ENCODE measurements at places on chromosomes 5 and 9.

- DNase-seq, result no peak
Measured at GRCh38 chr9:133349965-133350616, 2.1 kb downstream of the RPL7A start.

DNA sequence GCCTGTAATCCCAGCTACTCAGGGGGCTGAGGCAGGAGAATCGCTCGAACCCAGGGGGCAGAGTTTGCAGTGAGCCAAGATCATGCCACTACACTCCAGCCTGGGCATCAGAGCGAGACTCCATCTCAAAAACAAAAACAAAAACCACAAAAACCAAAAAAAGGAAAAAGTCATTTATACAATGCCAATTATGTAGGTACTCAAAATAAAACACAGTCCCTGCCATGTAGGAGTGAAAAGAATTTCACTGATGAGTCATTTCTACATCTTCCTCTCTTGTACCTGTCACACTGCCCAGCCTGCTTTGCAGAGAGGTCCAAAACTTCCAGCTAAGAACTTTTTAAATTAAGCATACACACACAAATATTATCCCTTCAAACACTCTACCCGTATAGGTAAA is 215.8 kb downstream of the EPB41L4A start:
- DNase-seq, result no peak

- DNase-seq, result no peak
Measured at GRCh38 chr9:130174920-130175321, 2.7 kb downstream of the NCS1 start.

GRCh38 chr5:159878988-159879471 is 37.3 kb upstream of the ADRA1B start:
- peak; percentile 42 for DNase-seq

DNA sequence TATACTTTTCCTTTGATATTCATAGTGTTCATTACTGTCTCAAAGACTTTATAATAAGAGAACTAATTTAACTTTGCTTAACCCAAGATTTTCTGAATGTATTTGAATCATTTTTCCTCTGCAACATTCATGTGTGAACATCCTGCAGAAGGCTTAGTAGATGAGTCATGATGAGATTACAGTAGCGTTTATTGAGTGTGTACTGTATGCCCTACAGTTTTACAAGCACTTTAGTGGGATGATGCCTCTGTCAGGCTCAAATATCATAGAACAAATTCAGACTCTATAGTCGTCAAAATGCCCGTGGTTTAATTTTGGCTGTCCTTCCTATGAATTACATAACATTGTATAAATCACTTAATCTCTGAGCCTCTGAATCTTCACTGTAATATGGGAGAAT is 41.2 kb downstream of the FYB1 start:
- DNase-seq, result no peak

Measured in RWPE1 (cell line).